ENCODE measurements at places on chromosomes 4 and X. TPM values are rescaled to one million over a fixed set of nuclear protein-coding genes. Genes with fewer than 3 reads are reported as not detected.

- peaks cover 15% of the 10 kb centered on the region for H3K4me1 ChIP-seq
- H3K36me3 ChIP-seq, result no peaks in the 10 kb centered on the region
- H3K27ac ChIP-seq, result no peak overlapping the region
- H3K4me3 ChIP-seq, result no peak overlapping the region
- no peak for DNase-seq
Observed at GRCh38 chr4:153348006-153348405, 3.5 kb downstream of the MND1 start.

Gene MGARP
- total RNA-seq, result not detected

Gene RTL5
- 0.57 TPM for total RNA-seq

Gene NUDT10
- not detected for total RNA-seq

Gene CXCL10
- 8.9 TPM for total RNA-seq

Gene ENOPH1
- total RNA-seq, result 21.3 TPM

Gene LAMTOR3
- 61.0 TPM for total RNA-seq
